Activated naive CD8-positive, alpha-beta T cell treated with anti-CD3 and anti-CD28 coated beads for 36 hours (primary cell): ENCODE measurements at places on chromosomes 16 and 17.

GRCh38 chr17:80220736-80221215 lies 549 bp downstream of the SLC26A11 start:
- no peak for DNase-seq

DNA sequence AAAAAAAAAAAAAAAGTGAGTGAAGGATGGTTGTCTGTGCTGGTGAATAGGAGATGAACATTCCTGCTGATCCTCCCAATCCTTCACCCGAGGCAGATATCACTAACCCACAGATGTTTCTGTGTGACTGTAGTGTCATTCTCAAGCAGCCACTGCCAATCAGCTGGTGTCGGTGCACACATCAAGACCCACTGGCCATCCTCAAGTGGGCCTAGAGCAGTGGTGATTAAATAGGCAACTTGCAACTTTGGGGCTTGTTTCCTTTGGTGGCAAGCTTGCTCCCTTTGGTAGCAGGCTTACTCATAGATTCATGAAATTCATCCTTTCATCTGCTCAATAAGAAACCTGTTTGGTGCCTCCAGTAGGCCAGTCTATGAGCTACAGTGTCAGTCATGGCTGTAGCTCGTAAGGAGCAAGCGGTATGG lies 51.1 kb upstream of the LGALS9 start:
- no peak for DNase-seq

DNA sequence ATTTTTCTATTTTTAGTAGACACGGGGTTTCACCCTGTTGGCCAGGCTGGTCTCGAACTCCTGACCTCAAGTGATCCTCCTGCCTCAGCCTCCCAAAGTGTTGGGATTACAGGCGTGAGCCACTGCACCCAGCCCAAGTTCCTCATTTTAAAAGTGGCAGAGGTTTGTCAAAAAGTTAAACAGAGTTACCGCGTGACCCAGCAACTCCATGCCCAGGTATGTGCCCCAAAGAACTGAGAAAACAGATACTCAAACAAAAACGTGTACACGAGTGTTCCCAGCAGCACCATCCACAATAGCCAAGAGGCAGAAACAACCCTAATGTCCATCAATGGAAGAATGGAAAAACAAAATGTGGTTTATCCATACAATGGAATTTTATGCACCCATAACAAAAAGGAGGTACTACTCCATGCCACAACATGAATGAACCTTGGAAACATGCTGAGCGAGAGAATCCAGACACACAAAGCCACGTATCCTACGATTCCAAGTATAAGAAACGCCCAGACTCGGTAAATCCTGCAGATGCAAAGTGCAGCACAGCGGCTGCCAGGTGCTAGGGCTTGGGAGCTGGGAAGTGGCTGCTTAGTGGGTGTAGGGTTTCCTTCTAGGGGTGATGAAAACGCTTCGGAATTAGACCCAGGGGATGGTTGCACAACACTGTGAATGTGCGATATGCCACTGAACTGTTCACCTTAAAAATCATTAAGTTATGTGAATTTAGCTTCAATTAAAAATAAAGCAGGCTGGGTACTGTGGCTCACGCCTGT lies 24.8 kb downstream of the ADCY9 start:
- DNase-seq = no peak

DNA sequence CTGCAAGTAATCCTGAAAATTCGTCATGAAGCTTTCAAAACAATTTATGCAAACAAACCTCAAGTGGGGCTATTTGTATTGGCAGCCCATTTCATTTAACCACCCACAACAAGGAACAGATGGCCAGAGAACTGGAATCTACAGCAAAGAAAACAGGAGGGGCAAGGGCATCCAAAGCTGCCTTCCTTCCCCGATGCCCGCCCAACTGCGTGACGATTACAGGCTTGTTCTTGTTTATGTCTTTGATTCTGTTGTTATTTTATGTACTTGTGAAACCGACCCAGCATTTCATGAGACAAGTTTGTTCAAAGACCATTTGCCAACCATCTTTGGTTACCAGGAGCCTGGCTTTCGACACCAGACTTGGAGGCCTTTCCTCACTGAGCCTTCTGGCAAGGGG lies 59.1 kb upstream of the IRX6 start:
- no peak for DNase-seq

- DNase-seq = peak; percentile 8
These were observed 80.3 kb upstream of the GOT2 start for GRCh38 chr16:58814348-58814801.

DNA sequence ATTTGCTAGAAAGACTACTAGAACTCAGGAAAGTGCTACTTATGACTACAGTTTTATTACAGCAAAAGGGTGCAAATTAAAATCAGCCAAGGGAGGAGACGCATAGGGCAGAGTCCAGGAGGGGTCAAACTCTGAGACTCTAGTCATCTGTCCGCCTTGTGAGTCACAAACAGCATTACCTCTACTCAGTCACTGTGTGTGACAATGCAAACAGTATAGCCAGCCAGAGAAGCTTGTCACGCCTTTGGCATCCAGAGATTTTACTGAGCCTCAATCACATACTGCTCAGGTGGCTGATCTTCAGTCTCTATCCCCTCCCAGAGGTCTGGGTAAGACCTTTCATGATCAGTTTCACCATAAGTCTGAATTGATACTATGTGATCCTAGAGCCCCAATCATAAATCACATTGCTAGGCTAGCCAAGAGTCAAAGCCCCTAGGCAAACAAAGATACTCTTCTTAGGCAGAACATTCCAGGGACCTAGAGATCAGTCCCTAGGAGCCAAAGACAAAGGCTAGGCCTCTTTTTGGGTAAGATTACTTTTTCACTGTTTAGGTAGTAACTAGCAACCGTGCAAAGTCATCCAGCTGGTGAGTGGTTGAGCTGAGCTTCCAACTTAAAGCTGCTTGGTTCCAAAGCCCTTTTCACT lies 48.8 kb upstream of the CLEC19A start:
- DNase-seq = no peak

- DNase-seq = no peak
These were observed 2274.7 kb downstream of the TP53TG3F start for GRCh38 chr16:35733971-35734702.

GRCh38 chr17:40026816-40027613 lies 11.8 kb downstream of the CSF3 start:
- DNase-seq = peak; percentile 70

GRCh38 chr16:79213214-79213613 lies 387.3 kb downstream of the MAF start:
- no peak for DNase-seq

DNA sequence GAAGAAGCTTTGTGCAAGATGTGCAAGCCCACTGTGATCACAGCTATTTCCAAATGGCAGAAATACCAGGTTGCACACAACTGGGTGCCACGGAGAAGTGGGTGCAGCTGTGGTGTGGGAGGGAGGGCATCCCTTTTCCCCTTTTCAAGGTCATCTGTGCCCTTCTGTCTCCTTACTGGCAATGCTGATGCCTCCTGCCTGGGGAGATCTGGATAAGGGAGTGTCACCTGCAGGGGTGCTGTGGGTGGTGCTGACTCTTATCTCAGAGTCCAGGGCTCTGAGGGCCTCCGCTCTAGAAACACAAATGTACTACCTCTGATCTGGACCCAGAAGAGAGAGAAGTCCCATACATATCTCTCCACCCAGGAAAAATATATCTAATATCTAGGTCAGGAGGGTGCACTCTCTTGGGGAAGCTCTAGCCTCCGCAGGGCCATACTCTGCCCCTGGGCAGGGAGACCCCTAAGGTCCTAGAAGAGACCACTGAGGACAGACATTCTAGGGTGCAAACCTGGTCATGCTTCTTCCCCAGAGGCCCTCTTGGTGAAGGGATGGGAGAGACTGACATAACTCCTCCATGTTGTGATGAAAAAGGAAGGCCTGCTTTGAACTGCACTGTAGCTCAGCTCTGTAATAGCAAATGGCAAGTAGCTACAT lies 18.5 kb downstream of the NPRL3 start:
- no peak for DNase-seq

DNA sequence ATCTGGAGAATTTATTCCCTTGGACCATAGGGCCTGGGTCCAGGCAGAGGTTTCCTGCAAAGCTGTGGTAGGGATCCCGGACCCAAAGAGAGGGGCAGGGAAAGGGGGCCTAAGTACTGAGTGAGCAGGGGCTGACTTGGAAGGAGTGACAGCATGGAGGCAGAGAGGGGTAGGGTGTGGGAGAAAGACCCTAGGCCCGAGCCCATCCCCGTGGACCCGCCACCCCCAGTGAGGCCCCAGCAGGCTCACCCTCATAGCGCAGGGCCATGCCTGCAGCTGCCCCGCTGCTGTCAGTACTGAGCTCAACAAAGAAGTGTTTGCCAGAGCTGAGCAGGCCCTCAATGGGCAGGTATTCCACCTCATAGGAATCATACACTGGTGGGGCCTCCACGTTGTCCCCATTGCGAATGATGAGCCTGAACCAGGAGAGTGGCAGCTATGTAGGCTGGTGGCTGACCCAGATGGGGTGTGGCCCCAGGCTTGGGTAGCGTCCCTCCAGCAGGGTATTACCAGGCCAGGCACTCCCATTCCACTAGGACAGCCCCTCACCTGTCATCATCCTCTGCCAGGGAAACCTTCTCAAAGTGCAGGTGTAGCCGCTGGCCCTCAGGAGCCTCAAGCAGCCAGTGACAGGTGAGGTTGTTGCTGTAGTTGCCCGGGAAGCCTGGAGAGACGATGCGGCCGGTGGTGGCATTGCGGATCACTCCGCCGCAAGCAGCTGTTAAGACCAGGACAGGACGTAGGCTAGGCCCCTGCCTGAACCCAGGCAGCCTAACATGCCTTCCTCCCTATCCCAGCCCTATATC lies 9.1 kb upstream of the PHF12 start:
- DNase-seq = no peak

DNA sequence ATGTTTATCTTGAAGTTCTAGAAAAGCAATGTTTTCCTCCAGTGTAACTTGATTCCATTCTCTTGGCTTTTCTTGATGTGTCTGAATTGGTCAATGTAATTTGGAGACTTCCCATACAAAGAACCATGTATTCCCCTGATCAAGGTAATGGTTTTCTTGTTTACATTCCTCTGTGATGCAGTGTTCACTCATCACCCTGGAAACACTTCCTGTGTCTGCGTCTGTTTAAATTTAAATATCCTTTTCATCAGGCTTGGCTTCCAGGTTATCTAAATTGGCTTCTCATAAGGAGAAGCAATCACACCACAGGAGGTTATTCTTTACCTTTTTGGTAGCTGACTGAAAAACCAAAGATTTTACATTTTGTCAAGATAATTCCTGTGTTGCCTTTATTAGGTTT lies 237.3 kb upstream of the WSCD1 start:
- no peak for DNase-seq

DNA sequence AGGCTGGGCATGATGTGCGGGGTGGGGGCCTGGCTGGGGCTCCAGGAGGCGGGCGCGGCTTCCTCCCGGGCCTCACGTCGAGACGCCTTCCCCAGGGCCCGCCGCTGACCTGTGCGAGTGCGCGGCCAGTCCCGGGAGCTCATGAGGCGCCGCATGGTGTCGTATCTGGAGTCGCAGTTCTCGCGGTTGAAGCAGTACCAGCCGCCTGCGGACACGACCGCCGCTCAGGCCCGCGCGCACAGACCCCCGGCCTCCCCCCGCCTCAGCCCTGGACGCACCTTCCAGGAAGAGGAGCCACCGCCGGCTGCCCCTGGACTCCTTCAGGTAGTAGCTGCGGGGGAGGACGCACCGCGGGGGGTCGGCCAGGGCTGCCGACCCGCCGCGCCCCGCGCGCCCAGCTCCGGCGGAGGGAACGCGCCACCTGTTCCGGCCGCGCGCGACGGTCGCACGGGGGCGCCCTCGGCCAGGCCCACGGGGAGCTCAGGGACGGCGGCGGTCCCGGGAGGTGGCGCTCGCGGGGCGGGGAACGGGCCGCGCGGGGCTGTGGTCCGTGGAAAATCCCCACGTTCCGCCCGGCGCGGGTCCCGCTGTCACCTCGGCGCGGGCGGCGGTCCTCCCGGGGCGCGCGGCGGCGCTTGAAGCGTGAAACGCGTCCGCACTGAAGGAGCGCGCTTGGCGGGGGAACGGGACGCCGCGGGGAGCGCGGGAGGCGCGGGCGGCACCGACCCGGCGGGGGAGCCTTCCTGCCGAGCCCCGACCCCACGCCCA lies 1.4 kb downstream of the NOTUM start:
- DNase-seq = peak; percentile 81

DNA sequence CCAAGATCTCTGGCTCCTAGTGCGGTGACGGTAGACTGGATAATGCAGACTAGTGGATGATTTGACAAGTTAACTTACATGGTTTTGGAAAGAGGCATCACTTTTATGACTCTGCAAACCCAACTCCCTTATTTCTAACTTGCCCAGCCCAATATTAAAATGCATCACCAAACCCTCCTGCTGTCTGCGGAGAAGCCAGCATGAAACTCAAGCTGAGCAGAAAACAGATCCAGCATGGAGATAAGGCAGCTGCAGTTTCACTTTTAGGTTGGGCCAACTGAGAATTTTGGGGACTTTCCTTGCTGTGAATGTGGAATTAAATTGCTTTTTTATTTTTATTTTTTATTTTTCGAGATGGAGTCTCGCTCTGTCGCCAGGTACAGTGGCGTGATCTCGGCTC lies 27.8 kb downstream of the CDH1 start:
- no peak for DNase-seq

DNA sequence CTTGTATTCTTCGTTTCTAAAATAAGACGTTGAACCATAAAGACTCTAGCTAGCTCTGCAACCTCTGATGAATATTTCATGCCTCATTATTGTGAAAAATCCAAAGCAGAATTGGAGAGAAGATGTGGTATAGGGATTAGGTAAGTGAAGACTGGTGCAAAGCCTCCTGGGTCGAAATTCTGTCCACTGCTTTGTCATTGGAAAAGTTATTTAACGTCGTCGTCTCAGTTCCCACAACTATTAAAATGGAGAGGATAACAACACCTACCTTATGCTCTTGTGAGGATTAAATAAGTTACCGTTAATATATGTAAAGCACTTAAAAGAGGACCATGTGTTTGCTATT lies 1.4 kb upstream of the PRPSAP2 start:
- no peak for DNase-seq

DNA sequence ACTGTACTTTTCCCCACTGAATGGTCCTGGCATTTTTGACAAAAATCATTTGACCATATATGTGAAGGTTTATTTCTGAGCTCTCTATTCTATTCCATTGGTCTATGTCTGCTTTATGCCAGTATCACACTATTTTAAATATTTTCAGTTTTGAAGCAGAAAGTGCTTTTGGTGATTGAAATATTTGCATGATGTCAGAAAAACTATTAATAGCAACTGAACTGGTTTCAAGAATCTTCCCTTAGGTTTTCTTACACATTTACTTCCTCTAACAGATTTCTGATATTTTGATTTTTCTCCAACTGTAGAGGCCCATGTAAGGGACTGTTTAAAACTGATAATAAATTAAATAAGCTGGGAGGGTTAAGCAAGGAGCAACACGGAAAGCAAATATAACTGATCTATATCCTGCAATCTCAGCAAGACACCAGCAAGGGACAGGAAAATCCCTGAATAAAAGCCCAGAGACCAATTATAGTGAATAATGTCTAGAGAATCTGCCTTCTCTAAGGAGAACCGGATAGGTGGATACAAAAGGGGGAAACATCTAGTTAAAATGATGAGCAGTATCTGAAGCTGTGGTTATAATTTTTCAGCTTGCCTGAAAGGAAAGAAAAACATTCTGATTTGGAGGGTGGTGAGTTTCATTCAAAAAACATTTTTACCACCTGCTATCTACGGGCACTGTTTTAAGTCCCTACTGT lies 80.9 kb upstream of the STAC2 start:
- no peak for DNase-seq
